Kidney tubule cell (primary cell): ENCODE measurements at places on chromosomes 2 and 18.
A peak's percentile ranks its signal among the peaks of the same experiment; 100 is the strongest.

- no peak for DNase-seq
Observed at GRCh38 chr18:28398471-28398870, 221.5 kb upstream of the CDH2 start.

DNA sequence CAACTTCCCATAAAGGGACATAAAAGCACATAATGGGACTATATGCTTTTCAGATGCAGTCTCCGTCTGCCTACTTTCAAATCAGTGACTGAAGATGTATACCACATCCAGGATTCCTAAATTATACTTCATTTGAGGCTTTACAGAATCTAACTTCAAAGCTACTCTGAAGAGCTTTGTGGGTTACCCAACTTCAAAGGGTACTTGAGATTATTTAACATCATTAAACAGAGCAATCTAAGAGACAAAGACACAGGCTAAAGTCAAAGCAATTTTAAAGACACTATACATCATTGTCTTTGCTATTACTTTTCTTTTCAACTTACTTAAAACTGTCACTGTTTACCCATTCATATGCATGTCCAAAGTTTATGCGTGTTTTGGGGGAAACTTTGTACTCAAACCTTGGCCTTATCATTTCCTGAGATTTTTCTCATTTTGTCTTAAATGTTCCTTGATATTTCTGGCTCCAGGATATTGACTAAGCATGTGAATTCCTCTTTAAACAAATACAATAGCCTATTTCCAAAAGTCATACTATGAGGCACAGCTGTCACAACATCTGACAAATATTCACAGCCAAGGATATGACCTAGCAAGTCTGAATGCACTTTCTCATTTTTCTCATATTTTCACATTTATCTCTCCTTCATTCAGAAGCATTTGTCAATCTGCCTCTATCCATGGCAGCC, 1985.1 kb upstream of the PIK3C3 start:
- DNase-seq = no peak

GRCh38 chr2:47402555-47402804, 476 bp upstream of the MSH2 start:
- peak; percentile 46 for DNase-seq

- DNase-seq = no peak
Observed at GRCh38 chr2:179021258-179021657, 28.7 kb downstream of the CCDC141 start.

- no peak for DNase-seq
Observed at GRCh38 chr2:32562906-32563305, 64.9 kb upstream of the TTC27 start.

DNA sequence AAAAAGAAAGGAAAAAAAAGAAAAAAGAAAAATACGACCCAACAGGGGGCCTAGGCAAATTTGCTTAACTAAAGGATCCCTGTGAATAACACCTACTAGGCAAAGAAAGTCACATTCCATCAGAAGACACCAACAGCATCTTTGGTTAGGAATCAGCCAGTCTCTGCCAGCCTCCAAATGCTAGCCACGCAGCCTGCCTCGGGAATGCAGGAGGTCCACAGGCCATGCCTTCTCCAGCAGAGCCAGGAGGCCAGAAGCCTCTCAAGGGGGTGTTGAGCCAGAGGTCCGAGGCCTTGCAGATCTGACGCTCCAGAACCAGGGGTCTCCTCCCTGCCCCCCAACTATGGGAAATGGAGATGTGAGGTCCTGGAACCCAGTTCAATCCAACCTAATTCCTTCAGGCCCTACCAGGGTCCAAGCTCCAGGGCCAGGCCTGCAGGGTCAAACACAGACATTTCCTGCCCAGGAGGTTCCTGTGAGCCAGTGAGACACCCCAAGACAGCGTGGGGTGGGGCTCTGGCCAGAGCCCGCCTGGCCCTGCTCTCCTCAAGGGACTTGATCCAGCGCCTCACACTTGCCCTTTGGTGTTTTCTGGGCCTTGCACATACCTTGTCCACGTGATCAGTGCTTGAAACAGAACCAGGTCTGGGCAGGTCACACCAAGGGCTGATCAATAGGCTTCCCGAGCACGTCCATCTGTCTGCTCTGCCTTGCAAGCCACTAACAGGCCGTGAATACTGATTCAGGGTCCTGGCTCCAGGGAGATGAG, 289.6 kb upstream of the ID2 start:
- no peak for DNase-seq
